ENCODE measurements at places on chromosomes 3 and 15.

GRCh38 chr15:66651198-66651597 is 50.8 kb upstream of the SMAD6 start:
- DNase-seq: no peak

- DNase-seq: no peak
Observed at GRCh38 chr15:100108846-100109245, 232.9 kb downstream of the ADAMTS17 start.

DNA sequence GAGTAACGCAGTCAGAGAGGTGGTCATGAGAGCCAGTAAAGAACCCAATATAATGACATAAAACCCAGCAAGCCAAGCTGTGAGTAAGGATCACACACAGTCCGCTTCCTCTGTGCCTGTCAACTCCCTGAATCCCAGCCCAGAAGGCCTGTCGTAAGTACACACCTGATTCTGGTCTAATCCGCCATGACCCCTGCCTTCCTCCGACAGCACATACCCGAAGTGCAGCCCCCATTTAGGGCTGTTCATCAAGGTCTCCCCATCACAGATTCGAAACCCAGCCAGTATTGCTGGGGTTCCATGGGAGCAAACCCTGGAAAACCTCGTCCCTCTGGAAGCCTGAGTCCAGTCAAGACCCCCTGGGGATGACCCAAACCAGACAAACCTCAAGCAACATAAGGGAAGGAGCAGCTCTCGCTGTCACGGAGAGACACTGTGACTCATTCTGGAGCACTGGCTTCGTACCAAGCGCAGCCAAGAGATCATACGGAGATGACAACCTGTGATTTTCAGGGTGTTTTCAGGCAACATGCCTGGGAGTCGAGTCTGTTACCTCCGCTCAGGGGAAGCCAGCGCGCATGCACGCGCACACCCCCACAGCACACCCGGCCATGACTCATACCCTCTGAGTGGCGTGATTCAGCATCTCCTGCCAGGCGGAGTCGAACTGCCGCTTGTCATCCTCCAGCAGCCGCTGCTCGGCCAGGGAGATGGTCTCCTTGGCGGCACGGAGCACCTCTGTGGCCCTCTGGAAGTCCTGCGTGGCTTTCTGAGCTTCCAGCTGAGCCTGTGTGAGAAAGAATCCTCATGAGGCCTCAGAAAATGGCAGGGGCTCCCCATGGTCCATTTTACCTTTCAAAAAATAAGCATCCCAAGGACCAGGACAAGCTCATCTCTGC is 63.0 kb downstream of the SH3BP5 start:
- no peak for DNase-seq

DNA sequence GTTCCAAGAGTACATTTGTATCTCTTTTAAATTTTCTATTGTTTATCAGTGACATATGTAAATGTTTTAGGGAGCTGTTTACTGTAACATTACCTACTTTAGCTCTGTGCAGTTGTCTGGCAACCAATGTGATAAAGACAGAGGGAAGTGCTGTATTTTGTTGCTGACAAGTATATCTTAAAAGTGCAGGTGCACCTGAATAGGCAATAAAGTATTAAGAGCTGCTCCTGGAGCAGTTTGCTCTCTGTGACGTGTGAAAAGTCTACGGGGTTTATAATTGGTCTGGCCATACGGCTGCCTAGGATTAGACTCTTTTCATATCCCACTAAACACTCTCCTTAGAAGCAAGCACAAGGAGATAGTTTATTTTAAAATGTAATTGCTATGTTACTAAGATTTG is 178.3 kb downstream of the IGF1R start:
- no peak for DNase-seq

GRCh38 chr15:72579814-72580213 is 74.7 kb upstream of the GOLGA6B start:
- no peak for DNase-seq

DNA sequence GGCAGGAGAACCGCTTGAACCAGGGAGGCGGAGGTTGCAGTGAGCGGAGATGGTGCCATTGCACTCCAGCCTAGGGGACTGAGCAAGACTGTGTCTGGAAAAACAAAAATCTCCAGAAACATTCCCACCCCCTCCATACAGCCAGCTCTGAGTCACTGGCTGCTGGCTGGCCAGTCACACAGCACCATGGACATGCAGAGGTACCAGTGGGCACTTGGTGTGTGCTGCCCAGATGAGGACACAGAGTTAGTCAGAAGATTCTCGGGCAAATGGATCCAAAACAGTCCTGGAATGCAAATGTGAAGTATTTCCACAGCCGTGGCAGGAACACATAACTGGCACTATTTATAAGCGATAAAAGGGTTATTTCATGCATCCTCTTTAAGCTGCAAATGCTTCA is 44.6 kb downstream of the BDH1 start:
- DNase-seq: no peak

GRCh38 chr3:72347819-72348319 is 500.4 kb downstream of the SHQ1 start:
- no peak for DNase-seq

- DNase-seq: no peak
Observed at GRCh38 chr15:101242999-101243336, 8.9 kb downstream of the CHSY1 start.

DNA sequence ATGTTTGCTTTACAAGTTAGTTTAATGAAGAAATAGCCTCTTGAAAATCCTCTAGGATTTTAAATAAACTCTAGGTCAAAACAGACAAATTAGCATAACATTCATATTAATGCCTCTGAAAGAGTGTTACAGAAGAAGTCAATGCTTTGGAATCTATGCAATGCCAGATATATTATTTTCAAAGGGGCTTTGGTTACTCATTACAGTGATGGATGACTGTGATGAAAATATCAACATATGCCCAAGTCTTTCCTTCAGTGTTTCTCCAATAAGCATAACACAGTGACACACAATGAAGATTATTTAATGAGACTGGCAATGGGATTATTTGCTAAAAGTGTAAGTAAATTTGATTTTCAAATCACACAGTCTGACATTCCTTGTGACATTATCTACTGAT is 1247.2 kb downstream of the ROBO2 start:
- no peak for DNase-seq

- no peak for DNase-seq
Observed at GRCh38 chr15:95687686-95688085, 642.8 kb upstream of the NR2F2 start.

DNA sequence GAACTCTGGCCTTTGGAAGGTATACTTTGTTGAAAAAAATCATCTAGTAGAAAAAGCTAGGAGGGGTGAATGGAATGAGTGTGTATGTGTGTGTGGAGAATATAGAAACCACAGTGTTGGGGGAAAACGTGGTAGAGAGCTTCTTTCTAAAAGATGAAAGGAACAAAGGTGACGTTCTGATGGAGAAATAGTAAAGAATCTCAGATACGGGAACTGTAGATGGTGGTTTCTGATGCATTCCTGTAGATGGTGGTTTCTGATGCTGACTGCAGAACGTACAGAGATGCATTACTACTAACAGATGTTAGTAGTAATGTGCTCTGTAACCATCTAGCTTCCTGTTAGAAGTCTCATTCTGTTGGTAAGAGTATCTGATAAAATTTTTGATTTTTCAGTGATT is 60.2 kb downstream of the VPS8 start:
- no peak for DNase-seq

- no peak for DNase-seq
Observed at GRCh38 chr3:100440895-100441294, 39.6 kb downstream of the LNP1 start.

- DNase-seq: no peak
Observed at GRCh38 chr15:40087068-40087810, 21.4 kb downstream of the BMF start.

- no peak for DNase-seq
Observed at GRCh38 chr15:68990231-68990991, 24.1 kb upstream of the NOX5 start.

DNA sequence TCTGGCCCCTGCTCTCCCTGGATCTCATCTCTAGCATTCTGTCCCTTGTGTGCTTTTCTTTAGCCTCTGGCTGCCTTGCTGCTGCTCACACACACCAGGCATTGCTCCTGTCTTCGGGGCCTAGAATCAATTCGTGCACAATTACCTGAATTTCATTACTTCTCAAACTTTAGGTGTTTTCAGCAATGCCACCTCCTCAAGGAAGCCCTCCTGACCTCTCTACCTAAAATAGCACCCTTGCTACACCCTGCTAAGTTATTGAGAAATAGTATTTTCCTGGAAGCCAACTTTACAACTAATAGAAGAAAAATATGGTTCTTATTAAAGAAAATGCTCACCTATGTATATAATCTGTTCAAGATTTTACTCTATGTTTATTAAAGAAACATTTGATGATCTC is 40.4 kb downstream of the CP start:
- no peak for DNase-seq

DNA sequence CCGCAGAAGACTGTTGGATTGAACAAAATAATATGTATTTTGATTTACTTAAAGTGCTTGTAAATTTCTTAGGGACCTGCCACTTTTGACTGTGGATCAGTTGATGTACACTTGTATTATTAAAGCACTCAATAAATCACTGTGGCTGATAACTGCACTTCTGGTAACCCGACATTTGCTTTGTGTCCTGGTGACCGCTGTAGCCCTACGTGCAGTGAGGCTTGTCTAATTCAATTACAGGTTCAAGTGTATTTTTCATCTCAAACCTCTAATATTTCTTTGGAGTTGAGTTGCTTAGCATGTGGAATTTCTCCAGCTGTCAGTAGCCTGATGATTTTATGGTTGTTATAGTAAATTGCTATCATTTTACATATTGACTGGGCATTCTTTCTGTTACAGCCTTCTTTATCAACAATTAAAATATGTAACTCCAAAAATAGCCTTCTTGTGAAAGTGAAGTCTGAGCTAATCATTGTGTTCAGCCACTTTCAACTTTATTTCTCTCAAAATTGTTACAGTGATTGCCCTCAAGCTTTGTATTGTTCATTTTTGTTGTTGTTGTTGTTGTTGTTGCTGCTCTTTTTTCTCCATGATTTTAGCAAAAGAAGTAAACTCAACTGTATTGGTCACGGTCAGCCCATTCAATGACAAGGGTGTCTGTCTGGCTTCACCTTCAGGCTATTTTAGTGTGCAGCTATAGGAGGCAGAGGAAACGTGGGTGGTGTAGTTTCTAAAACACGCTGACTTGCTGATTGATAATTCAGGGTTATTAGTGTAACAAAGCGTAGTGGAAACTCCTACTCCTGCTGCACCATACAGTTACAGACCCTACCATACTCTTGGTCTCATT is 215.1 kb upstream of the UBE2E1 start:
- DNase-seq: no peak

DNA sequence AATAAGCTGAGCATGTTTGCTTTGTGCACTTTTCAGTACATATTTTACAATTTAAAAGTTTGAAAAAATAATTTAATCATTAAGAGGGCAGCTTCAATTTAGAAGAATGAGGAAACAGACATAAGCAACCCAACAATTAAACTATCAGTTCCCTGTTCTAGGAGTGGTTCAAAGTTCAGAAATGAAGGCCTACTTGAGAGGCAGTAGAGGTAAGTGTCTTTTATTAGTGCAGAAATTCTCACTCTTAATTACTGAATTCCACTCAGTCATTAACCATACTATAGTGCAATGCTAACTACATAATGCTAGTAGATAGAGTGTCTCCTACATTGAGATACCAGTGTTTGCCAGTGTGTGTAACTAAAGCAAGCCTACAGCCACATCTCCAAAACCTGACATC is 73.1 kb downstream of the TNIK start:
- no peak for DNase-seq

DNA sequence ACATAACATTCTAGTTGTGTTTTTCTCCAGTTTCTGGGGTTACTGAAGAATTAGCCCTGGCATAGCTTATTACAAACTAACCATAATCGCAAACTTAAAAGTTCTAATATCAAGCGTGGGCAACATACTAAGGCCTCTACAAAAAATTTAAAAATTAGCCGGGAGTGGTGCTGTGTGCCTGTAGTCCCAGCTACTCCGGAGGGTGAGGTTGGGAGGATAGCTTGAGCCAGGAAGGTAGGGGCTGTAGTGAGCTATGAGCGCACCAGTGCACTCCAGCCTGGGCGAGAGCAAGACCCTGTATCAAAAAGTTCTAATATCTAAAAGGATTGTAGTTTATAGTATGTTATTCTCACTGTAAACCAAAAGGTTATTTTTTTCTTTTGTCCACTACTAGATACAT is 1.1 kb downstream of the OIP5 start:
- DNase-seq: no peak

DNA sequence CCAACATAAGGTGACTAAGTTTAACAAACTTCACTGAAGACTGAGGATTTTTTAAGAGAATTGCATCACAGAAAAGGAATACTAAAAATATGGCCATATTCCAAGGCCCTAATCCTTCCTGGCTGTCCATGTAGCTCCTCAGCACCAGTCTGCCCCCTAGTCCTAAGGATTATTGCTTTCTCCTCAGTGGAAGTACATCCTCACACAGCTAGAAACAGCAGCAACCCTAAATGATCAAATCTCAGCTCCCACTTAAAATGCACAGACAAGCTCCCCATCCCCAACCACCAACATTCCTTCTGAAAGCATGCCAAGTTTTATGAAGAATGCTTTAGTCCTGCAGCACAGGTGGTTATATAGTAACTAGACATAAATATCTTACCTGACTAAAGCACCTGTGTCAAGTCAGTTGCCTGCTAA is 14.7 kb downstream of the ST3GAL6 start:
- DNase-seq: no peak

- no peak for DNase-seq
Observed at GRCh38 chr3:99920481-99921376, 103.1 kb downstream of the CMSS1 start.

GRCh38 chr3:39106281-39106811 is 1.1 kb downstream of the GORASP1 start:
- no peak for DNase-seq

- no peak for DNase-seq
Observed at GRCh38 chr3:149738876-149739275, 13.4 kb downstream of the COMMD2 start.

GRCh38 chr15:65027593-65027992 is 1.8 kb downstream of the MTFMT start:
- DNase-seq: no peak

DNA sequence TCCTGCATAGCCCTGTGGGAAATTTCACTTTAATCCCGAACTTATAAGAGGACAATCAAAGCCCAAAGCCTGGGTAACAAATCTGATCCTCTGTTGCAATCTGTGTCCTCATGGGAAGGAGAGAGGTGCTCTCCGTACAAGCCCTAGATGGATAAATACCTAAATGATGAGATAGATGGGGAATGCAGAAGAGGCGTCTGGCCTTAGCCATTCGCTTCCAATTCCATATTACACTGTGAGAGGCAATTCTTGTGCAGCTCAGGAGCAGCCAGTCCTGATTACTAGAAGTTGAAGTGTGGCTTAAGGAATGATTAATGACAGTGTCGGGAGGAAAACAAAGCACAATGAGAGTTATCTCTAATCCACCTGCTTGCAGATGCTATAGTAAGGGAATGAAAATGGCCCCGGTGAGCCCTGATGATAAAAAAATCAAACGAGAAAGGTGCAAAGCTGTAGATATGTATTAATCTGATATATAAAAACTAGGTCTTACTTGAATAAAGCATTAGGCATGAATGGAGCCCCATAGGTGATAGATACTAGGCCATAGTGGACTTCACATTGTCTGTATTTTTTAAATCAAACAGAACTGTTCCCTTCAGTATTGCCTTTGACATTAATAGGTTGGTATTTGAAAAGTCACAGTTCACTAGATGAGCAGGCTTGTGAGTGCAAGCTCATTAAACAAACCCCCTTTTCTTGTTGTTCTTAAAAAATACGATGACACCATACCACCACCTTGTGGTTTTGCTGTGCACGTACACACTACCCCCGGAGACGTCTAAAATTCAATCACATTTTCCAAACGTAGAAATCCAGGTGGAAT is 54.2 kb upstream of the TMCO5A start:
- DNase-seq: peak; percentile 0

Measured in NCI-H146 (cell line).